Nephron progenitor cell (in vitro differentiated cells): ENCODE measurements at places on chromosomes 7 and 10.

- no peak for DNase-seq
These were observed 675.0 kb upstream of the ANKRD30A start for GRCh38 chr10:36450380-36450779.

- DNase-seq, result no peak
These were observed at the start of gene SSMEM1 for GRCh38 chr7:130207642-130208041. SSMEM1 (plus strand) TSS chr7:130207860; CDS start chr7:130207911, 51 bp downstream.

DNA sequence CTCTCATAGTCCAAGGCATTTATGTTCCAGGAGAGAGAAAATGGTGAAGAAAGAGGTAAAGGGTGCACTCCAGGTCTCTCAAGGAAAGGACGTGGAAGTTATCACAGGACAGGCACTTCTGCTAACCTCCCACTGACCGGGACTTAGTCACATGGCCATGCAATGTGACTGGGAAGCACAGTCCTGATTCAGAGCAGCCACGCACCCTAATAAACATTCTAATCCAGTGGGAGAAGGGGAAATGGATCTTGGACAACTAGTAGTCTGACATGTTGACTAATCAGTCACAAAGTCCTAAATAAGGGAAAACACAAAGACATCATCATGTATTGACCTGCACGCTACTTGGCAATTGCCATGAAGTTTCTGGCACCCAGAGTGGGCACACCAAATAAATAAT, 417.5 kb upstream of the ZMIZ1 start:
- no peak for DNase-seq

DNA sequence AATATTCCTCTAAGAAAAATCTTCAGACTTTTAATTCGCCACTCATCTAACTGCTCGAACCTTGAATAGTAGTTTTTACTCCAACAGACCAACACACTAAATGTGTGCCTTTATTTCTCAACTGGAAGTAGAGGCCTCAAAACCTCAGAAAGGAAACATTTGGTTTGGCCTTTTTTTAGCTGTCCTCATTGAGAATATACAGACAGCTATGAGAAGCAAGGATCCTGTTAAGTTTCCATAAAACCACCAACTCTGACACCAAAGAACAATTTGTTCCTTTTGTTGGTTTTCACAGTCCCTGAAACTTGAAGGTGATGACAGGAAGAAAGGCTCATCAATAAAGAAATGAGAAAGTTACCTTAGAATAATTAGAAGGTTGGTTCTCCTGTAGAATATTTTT, 199.2 kb upstream of the MEOX2 start:
- no peak for DNase-seq

- DNase-seq, result peak; percentile 78
These were observed 515 bp downstream of the GSDME start for GRCh38 chr7:24756545-24757352.

DNA sequence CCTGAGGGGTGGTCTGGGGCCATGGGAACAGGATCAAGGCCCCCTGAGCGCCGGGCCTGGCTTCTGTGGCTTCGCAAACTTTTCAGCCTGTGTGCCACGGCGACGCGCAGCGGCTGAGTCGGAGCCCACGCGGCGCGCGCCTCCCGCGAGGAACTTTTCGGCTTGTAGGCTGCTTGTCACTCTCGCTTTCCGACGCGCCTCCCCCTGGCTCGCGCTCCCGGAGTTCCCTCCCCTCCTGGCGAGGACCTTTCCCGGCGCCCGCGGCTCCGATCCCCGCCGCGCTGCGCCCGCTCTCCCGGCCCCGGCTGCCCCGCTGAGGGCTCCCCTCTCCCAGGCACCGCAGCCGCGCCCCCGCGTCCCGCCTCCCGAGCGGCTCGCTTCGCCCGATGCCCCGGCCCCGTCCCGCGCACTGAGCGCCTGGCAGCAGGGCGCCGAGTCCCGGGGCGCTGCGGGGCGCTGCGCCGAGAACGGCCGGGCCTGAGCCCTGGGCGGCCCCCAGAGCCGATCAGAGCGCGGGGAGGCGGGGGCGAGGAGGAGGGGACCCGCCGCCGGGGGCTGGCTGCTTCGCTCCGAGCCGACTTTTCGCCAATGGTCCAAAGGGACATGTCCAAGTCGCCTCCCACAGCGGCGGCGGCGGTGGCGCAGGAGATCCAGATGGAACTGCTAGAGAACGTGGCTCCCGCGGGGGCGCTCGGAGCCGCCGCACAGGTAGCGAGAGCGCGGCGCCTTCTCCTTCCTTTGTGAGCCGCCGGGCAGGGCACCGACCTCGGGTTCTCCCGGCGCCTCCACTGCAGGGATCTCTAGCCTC, at the start of gene CACNB2:
CACNB2 (plus strand) TSS at position 276 of the 808 bp plus-strand sequence.
- peak; percentile 79 for DNase-seq

DNA sequence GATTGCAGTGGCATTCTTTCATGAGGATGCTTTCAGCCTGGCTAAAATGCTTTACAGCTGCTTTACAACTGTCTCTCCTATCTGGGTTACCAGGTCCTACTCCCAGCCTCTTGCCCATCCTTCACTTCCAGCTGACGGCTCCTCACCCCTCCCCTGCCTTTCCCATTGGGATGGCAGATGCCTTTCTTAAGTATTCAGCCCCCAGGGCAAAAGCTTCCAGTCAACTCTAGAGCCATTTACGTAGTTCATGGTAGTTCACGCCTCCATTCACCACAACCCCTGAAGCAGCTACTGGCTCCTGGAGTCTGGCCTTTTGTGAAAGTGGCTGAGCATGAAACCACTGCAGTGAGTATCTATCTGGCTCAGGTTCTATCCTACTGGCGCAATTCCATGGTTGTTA, 17.2 kb upstream of the BMPER start:
- DNase-seq, result peak; percentile 6

DNA sequence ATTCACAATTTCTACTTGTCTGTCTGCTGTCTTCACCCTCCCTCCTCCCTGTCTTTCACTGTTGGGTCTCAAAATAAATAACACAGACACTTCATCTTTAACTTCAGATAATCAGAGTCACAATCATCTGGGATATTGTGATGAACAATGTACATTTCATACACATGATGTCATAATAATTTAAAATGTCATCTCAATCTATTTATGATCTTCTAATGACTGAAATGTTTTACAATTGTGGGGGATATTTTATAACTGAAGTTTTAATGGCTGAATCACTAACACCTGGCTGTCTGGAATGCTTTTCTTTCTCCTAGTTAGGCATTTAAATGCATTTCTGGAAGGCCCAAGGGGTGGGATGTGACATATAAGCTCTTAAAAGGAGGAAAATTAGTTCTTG, 859.8 kb downstream of the LRMDA start:
- no peak for DNase-seq

GRCh38 chr10:11586170-11586569, 25.3 kb downstream of the USP6NL start:
- DNase-seq, result no peak

- DNase-seq, result no peak
These were observed 10.5 kb upstream of the ZNF212 start for GRCh38 chr7:149228831-149229471.

DNA sequence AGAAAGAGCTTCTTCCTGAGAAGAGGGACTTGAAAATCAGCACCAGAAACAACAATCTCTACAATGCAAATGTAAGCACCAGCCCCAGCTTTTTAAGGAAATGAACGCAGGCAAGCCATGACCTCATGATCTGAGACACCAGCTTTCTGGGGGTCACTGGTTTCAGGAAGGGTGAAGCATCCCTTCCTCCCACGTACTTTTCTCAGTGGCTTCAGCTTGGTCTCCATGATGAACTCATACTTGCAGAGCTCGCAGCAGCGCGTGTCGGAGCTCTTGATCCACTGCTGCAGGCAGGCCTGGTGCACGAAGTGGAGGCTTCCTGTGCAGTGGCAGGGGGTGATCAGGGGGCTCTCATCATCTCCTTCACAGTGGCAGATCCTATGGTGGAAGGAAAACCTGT, 87.0 kb downstream of the ALOX5 start:
- no peak for DNase-seq

- peak; percentile 85 for DNase-seq
These were observed at the start of gene FAM241B for GRCh38 chr10:69629897-69630650. FAM241B (plus strand) TSS chr10:69630247; CDS start chr10:69631744, 1,497 bp downstream.

- DNase-seq, result no peak
These were observed 105.0 kb downstream of the PHTF2 start for GRCh38 chr7:77903597-77903996.

DNA sequence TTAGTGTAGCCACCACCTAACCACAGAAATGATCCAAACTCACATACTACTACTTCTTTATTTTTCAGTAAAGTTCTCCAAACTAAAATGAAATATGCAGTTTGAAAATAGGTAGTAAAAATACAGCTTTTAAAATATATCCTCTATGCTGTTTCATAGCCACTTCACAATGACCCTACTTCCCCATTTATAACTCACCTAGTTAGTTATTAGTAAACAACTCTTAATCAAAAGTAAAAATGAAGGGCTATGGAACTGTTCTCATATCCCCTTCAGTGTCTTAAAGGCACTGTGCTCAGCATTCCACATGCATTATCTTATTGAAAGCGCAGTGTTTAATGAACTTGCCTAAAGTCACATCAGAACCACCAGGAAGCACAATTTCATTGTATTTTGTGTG, 43.5 kb downstream of the KMT2C start:
- DNase-seq, result no peak

DNA sequence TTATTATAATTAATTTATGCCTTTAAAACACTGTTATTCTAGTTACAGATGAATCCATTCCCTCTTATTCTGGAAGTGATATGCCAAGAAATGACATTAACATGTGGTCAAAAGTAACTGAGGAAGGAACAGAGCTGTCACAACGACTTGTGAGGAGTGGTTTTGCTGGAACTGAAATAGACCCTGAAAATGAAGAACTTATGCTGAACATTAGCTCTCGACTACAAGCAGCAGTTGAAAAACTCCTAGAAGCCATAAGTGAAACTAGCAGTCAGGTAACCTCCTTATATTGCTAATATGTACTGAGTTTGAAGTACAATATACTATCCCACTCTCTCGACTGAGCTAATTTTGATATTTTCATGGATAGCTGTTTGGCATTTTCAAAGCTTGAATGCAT, 81.6 kb downstream of the CYP51A1 start:
- DNase-seq, result no peak

GRCh38 chr10:120981601-120982391, 130.6 kb downstream of the WDR11 start:
- DNase-seq, result peak; percentile 29

- peak; percentile 14 for DNase-seq
These were observed 550.6 kb downstream of the GLRX3 start for GRCh38 chr10:130686689-130687300.

- no peak for DNase-seq
These were observed 76.8 kb upstream of the AFAP1L2 start for GRCh38 chr10:114481055-114481454.

DNA sequence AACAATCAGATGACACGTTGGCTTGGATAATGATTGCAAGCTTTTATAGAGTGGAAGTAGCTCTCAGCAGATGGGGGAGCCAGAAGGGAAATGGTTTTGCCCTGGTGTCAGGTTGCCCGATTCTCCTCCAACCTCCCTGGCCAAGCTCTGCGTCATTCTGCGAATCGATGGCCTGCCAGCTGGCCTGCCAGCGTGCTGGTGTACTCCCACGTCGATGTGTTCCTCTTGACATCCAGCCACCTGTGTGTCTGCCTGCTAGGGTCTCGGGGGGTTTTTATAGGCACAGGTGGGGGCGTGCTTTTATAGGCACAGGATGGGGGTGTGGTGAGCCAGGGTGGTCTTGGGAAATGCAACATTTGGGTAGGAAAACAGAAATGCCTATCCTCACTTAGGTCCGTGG, 4.6 kb downstream of the NET1 start:
- DNase-seq, result no peak
